ENCODE measurements at places on chromosomes 1 and 21.

DNA sequence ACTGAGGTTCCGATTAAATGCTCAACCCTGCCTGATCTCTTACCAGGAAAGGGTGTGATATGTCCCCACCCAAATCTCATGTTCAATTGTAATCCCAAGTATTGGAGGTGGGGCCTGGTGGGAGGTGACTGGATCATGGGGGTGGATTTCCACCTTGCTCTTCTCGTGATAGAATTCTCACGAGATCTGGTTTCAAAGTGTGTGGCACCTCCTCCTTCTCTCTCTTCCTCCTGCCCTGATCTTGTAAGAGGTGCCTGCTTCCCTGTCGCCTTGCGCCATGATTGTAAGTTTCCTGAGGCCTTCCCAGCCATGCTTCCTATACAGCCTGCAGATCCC is 34.9 kb downstream of the RSPH1 start:
- no peak for DNase-seq

DNA sequence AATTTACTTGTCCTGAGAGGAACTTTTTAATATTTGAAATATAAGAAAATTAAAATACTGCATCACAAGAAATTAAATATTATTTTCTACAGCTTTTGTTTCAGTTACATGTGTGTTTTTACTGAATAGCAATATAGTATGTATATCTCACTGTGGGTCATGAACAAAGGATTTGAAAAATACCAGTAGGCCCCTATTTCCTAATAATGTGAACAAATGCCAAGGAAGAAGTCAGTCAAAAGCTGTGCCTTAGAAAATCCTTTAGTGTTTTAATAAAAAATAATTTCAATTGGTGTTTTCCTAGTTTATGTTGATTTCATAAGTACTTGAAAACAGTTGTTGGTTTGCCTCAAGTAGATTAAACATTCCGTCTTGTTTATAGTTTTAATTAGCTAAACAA is 46.7 kb downstream of the SMYD3 start:
- no peak for DNase-seq

DNA sequence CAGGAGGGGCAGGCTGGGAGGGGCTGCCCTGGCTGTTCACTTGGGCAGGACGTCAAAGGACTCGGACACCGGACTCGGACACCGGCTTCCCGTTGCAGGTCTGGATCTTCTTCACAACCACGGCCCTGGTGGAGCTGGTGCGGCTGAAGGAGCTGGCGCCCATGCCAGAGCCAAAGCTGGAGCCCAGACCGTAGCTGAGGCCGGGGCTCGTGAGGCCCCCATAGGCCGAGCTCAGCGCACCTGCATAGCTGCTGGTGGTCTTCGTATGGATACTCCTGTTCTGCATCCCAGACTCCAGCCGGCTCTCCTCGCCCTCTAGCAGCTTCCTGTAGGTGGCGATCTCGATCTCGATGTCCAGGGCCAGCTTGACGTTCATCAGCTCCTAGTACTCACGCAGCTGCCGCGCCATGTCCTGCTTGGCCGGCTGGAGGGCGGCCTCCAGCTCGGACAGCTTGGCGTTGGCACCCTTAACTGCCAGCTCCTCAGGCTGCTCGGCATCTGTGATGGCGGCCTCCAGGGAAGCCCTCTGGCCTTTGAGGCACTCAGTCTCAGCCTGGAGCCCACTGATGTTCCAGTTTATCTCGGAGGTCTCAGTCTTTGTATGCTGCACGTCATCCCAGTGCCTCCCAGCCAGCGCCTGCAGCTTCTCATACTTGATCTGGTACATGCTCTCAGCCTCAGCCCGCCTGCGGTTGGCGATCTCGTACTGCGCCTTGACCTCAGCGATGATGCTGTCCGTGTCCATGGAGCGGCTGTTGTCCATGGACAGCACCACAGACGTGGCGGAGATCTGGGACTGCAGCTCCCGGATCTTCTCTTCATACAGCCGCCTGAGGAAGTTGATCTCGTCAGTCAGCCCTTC is 15.1 kb upstream of the KLF17 start:
- no peak for DNase-seq

GRCh38 chr1:30754684-30755171 is 2.8 kb downstream of the LAPTM5 start:
- no peak for DNase-seq

DNA sequence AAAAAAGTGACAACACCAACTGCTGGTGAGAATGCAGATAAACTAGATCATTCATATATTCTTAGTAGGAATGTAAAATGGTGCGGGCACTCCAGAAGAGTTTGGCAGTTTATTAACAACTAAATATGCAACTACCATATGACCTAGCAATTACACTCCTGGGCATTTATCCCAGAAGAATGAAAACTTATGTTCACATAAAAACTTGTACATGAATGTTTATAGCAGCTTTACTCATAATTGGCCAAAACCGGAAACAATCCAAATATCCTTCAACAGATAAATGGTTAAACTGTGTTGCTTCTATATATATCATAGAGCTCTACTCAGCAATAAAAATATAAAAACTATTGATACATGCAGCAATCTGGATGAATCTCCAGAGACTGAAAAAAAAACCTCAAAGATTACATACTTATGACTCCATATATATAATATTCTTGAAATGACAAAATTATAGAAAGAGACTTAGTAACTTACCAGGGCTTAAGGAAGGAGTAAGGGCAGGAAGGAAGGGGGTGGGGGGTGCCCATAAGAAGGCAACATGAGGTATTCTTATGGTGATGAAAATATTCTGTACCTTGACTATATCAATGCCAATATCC is 99.9 kb downstream of the KCNH1 start:
- no peak for DNase-seq

DNA sequence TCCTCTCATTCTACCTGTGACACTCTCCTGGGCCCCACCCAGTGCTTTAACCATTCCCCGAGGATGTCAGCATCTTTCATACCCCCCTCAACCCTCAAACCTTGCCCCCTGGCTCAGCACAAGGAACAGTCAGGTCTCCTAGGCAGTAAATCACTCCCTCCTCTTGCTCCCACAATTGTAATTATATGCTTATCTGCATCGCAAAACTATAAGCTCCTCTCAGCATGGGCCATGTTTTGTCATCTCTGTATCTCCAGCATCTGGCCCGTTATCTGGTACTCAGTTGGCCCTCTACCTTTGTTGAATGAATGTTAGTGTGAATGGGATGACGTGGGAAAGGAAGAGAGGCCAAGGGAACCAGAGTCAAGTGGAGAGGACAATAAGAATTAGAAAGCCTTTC is 2.8 kb upstream of the ELOVL1 start:
- DNase-seq, result no peak

DNA sequence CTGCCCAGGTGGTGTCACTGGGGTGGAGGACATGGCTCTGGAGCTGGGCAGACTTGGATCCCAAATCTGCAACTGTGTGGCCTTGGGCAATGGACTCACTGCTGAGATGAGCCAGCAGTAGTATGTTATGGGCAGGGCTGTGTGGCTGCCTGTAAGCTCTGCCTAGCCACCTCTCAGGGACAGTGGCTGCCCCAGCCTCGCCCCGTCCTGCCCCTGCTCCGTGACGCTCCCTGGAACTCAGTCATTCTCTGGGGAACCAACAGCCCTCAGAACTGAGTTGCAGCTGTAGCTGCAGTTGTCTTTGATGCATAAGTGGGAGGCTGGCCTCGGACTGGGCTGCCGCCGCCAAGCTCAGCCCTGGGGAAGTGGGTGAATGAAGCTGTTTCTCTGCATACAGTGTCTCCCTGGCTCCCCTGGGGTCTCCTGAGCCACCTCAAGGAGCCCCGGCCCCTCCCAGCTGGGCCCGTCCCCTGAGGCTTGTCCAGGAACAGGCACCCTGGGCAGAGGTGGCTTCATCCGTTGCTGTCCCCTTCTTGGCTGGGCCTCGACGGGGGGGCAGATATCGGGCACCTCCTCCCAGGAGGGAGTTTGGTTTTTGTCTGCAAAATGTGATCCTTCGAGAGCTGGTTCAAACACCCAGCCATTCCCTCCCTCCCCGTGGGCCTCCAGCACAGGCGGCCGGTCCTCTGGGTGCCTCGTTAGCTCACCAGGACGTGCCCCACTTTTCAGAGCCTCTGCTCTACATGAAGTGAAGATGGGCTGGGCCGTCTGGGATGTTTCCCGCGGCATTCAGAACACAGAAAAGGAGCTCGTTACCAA is 26.2 kb upstream of the PLCH2 start:
- no peak for DNase-seq

- DNase-seq, result no peak
Measured at GRCh38 chr1:9628541-9629444, 22.7 kb upstream of the PIK3CD start.

- no peak for DNase-seq
Measured at GRCh38 chr1:51453010-51453409, 66.1 kb downstream of the EPS15 start.
